Activated CD4-positive, alpha-beta T cell treated with anti-CD3 and anti-CD28 coated beads for 36 hours (primary cell): ENCODE measurements at places on chromosomes 11 and 22.

- no peak for DNase-seq
Measured at GRCh38 chr11:79678780-79679452, 238.1 kb upstream of the TENM4 start.

- DNase-seq, result no peak
Measured at GRCh38 chr11:79236541-79236971, 204.3 kb downstream of the TENM4 start.

DNA sequence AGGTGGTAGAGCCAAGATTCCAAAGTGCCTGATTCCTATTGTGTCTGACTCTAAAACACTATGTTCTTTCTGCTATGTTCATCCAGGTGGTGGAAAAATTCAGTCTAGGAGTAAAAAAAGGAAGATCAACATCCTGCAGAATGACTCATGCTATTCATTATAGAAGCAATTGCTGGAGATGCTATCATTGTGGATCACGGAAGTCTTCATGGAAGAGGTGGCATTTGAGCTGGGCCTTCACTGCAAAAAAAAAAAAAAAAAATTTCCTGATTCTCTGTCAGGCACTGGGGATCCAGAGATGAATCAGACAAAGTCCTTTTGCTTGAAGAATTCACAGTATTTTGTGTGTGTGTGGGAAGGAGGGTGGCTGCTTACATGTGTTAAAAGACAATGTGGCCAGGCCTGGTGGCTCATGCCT lies 1.4 kb upstream of the UVRAG start:
- no peak for DNase-seq

GRCh38 chr22:20228055-20228938 lies 39.8 kb downstream of the RTN4R start:
- no peak for DNase-seq

DNA sequence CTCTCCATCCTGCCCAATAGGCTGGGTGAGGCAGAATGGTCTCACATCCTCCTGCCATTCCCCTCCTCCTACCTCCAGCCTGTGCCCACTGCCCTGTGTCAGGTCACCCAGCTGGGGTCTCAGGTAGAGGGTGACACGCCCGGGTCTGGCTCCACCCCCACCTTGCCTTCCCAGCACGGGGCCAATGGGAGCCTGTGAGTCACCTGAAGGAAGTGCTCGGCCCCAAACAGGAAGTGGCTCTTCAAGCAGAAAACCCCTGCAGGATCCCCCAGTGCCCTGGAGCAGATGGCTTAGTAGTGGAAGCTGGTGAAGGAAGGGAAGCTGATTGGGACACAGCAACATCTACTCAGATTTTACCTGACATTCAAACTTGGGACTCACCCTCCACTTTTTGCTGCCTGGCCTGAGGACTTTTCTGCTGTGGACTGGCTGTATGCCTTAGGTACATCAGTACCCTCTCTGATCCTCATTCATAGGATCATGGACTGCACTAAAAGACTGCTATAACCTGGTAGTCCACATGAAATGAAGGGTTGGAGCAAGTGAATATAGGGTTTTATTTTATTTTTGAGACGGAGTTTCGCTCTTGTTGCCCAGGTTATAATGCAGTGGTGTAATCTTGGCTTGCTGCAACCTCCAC lies 33.4 kb downstream of the GDPD5 start:
- DNase-seq, result peak; percentile 79

- DNase-seq, result no peak
Measured at GRCh38 chr11:113240790-113241635, 73.4 kb upstream of the TTC12 start.

- no peak for DNase-seq
Measured at GRCh38 chr11:84465040-84465439, 1162.1 kb downstream of the DLG2 start.

GRCh38 chr22:47247579-47248240 lies 485.3 kb downstream of the TBC1D22A start:
- no peak for DNase-seq

GRCh38 chr11:97570636-97571035 lies 1180.8 kb downstream of the JRKL start:
- no peak for DNase-seq

- no peak for DNase-seq
Measured at GRCh38 chr22:46317646-46318045, 17.9 kb upstream of the TRMU start.
